ENCODE measurements at places on chromosomes 1 and 21.

DNA sequence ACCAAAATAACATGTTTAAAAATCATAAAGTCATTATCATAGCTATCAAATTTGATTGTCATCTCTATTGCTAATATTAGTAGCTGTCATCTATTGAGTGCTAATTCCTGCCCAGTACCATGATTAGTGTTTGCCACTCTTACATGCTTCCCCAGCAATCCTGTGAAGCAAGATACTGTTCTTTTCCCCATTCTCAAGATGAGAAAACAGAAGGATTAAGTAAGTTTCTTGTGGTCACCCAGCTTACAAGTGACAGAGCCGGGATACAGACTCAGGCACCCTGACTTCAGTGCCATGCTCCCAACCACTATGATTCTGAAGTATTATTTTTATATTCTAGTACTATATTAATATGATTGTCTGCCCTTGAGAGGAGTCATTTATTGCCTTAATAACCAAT lies 36.5 kb downstream of the LRRC8C start:
- no peak for DNase-seq

DNA sequence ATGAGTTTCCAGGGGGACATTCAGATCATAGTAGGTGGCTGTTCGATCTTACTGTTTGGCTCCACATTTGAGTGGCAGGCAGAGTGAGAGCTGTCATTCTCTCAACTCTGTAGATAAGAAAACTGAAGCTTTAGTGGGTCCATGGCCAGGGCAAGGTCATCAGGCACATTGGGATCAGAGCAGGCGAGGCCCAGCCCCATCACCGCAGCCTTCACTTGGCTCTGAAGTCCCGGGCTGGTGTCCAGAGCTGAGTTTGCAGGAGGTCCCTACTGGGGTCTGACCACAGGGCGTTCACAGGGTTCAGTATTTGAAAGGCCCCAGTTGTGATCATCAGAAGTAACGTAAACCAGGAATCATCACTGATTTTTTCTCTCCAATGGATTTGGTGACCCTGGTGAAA lies 76.7 kb downstream of the OBSCN start:
- DNase-seq: no peak

GRCh38 chr1:242966892-242967291 lies 288.2 kb downstream of the CEP170 start:
- DNase-seq: no peak

- no peak for DNase-seq
Observed at GRCh38 chr21:40846587-40847411, at the start of gene DSCAM. DSCAM (minus strand) TSS chr21:40847158; CDS start chr21:40846661, 497 bp downstream.

GRCh38 chr1:233737341-233737740 lies 123.4 kb downstream of the KCNK1 start:
- DNase-seq: no peak

GRCh38 chr1:180927348-180927747 lies 14.7 kb downstream of the KIAA1614 start:
- DNase-seq: no peak

DNA sequence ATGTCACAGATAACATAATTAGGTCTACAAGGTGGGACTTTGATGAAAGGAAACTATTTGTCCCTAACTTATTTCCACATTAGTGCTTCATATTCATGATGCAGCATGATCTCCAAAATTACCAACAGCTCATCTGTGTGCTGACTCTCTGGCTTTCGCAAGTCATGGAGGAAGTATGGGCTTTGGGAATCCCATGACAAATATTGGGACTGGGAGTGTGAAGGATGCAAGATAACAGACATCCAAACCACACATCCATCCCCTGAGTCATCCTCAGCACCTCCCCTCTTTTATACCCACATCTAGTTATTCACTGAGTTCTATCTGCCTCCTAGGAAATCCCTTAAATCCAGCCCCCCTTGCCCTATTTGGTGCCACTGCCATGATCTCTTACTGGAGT lies 102.8 kb upstream of the COL24A1 start:
- DNase-seq: no peak

DNA sequence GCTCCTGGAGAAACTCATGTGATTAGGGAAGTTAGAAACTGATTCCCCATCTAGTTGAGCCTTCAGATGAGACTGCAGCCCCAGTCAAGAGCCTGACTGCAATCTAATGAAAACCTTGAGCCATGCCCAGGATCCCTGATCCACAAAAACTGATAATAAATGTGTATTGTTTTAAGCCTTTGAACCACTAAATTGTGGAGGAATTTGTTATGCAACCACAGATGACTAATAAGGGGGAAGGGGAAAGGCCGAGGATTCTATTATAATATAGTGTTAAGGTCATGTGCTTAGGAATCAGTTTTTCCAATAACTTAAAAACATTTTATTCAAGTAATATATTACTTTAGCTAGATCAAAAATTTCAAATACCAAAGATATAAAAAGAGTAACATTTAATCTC lies 52.8 kb upstream of the USP25 start:
- no peak for DNase-seq

DNA sequence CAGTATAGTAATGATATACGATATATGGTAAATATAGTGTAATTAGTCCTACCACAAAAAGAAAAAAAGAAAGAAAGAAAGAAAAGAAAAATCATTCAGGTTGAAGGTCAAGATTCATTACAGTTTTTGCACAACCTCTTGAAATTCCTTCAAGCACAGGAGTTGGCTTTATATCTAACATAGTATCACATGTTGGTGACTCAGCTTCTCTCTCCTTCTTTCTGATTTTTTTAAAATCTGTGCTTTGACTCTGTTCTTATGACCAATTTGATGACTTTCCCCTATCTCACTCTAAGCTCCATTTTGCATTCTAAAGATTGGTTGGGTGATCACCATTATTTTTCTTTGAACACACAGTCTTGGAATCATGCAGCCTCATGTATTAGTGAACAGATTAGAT lies 148.2 kb upstream of the COL11A1 start:
- no peak for DNase-seq

GRCh38 chr1:241942738-241943137 lies 14.8 kb upstream of the BECN2 start:
- DNase-seq: no peak

DNA sequence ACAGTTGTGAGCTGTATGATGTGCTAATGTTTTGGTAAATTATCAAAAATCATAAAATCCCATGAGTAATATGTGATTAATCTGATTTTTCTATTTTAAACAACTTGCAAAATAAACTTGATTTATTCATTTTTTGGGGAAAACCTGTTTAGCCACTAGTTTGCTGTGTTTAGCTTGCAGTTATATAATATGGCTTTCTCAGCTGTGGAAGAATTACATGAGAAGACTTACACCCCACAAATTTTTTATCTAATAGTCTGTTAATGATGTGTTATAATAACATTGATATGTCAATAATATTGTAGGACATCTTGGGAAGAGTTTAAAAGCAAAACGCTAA lies 2.4 kb upstream of the ERRFI1 start:
- no peak for DNase-seq

DNA sequence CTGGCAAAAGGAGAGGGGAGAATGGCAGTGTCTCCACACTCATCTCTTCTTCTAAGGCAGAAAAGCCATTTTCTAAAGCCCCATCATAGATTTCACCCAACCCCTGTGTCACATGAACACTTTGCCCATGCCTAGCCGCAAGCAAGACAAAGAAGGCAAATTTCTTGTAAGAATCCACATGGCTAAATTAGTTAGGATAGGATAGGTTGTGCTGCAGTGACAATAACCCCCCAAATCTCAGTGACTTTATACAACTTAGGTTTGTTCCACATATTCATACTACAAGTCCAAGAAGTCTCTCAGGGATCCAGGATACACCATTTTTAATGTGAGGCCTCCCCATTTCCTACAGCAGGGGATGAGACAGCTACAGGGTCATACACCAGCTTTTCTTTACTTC lies 40.8 kb downstream of the MIS18A start:
- no peak for DNase-seq

- DNase-seq: no peak
Observed at GRCh38 chr1:155043301-155043702, 7.8 kb upstream of the ADAM15 start.

DNA sequence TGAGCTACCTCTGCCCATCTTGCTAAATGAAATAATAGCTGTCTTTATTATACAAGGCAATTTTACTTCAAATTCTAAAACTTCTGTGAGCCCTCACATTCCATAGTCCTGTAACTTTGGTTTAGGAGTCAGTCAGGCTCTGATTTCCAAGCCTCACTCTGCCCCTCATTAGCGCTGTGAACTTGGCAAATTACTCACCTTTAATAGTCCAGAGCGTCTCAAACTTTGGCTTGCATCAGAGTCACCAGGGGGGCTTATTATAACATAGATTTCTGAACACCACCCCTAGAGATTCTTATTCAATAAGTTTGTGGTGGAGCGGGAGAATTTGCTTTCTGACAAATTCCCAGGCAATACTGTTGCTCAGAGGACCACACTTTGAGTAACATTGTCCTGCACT lies 126.2 kb upstream of the FGGY start:
- DNase-seq: no peak

- no peak for DNase-seq
Observed at GRCh38 chr1:1072849-1073742, 1.0 kb downstream of the RNF223 start.

DNA sequence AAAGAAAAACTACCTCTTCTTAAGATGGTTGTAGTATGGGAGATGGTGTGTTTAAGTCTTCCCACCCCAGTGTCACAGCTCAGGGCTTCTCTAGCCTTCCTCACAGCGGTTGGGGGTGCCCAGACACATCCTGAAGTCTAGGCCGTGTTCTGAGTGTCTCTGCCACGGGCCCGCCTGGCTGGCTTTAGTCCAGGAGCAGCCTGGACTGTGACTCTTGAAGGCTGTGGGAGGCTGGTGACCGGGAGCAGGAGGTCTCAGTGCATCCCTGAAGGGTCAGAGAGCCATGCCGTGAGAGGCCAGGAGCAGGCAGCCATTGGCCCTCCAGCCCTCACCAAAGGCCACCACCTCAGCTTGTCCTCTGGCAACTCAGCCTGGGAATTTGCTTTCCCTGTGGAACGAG lies 4.5 kb downstream of the EPHX1 start:
- no peak for DNase-seq

DNA sequence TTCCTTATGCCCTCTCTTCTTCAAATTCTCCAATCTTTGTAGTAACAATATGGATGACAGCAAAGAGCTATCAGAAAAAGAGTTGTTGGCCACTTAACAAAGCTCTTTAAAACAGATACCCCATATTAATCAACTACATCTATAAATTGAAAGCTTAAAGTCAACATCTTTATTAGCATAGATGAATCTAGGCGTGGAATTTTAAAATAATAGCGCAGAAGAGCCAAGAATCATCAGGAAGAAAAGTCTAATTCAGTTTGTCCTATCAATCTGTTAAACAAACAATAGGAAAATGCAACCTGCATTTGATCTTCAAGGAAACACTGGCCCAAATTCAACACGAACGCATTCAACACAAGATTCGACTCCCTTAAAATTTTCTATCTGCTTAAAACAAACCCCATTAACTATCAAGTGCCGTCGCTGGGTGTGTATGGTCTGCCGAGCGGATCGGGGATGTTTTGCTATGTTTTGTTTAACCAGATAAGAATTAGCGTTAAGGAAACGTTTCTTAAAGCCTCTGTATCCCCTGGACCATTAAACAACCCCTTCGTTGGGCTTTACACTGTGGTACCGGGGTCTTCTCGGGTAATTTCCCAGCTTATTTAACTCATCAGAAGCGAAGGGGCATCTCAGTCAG lies 1.0 kb downstream of the LYST start:
- no peak for DNase-seq

DNA sequence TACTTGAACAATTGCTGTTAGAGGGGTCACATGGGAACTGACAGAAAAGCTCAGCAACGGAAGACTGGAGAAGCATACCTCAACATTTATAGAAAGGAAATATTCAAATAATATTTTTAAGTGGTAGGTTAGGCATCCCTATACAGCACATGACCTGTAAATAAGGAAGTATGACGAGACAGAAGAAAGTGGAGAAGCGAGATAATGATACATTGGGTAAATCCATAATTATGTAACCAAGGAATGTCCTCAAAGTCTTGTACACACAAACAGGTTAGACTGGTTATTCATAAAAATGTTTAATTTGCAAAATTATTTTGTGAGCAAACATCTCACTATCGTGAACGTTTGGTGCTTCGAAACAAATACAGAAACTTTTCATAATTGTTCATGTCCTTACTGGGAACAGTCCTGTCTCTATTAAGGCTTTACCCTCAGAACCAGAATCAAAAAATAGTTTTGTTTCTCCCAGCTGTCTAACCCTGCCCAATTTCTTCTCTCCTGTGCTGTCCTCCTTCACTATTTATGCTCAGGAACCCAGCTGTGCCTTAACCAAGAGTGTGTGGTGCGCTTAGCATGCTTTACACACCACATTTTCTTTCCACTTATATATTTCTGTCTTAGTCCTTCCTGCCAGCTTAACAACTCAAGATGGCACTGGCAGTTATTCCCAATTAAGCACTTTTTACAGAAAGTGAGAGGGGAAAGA lies 10.2 kb downstream of the KMO start:
- no peak for DNase-seq

DNA sequence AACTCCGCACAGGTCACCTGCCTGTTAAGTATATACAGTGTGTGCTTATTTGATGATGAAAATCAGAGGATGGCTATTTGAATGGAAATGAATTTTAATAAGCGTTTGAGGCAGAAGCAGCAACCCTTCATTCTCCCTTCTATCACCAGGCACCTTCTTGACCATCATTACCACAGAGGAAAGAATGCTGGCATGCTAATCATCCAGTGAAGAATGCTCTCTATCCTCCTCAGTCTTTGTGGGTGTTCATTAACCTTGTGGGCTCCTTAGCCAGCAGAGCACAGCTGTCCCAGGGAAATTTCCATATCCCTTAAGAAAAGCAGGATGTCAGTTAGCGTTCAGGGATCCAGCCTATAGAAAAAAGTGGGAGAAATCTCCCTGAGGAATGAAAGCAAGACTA lies 428.0 kb upstream of the CAMK1G start:
- no peak for DNase-seq
